T-helper 17 cell (primary cell): ENCODE measurements at places on chromosomes 2 and 18.

GRCh38 chr18:5410582-5410981 is 115.1 kb upstream of the ZBTB14 start:
- DNase-seq: no peak

DNA sequence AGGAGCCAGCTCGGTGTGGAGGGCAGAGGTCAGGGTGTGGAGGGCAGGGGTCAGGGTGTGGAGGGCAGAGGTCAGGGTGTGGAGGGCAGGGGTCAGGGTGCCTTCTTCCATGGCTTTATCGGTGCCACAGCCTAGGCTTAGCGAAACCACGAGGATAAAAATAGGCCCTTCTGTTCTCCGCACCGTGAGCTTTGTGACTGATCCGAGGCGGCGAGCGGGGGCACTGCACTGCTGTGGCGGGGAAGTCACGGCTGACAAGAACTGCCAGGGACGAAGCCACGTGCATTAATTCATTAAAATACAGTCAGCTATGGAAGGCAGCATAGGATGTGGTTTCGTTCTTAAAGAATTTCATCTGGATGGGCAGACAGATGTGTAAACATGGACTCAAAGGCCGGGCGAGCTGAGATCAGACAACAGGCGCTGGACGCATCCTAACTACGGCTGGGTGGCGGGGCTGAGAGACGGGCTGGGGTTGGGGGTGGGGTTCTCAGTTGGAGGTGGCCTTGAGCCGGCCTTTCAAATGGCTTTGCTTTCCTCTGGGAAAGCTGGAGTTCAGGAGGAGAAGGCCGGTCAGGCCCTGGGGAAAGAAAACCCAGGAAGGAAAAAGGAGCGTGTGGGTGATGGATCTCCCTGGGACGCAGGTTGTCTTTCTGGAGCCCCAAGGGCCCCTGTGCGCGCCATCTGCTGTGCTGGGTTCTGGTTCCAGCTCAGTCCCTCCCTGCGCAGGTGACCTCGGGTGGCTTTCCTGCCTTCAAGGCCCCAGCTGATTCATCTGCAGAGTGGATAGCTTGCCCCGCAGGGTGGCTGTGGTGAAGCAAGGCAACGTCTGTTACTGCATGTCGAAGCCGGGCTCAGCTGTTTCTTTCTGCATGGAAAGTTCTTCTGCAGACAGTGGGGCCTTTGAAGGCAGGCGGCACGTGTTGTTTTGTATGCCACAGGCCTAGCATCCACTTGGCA is 958 bp upstream of the ALLC start:
- DNase-seq: no peak

DNA sequence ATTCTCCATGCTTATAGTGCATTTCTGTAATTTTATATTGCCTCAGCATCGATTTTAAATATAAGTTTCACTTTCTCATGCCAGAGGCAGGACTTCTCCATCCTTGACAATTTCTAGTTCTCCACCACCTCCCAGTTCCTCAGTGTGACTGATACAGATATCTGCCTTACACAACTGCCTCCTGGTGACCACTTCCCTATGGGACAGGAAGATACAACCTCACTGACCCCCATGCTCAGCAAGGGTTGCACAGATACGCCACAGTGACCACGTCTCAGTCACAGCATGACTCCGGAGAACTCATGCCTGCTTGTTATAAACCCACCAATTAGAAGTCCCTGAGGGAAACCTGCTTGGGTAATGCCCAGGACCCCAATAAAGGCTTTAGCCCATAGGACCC is 284.0 kb upstream of the MC4R start:
- no peak for DNase-seq

- DNase-seq: no peak
Observed at GRCh38 chr18:54848121-54848520, 19.8 kb downstream of the RAB27B start.

GRCh38 chr2:172376505-172377125 is 50.8 kb upstream of the ITGA6 start:
- DNase-seq: no peak

- no peak for DNase-seq
Observed at GRCh38 chr2:3349211-3349693, 28.4 kb downstream of the EIPR1 start.

- no peak for DNase-seq
Observed at GRCh38 chr18:11454040-11454439, 155.4 kb upstream of the SLC35G4 start.

GRCh38 chr18:37476182-37476581 is 89.4 kb downstream of the CELF4 start:
- no peak for DNase-seq

GRCh38 chr2:136068581-136069227 is 49.2 kb downstream of the CXCR4 start:
- DNase-seq: no peak

DNA sequence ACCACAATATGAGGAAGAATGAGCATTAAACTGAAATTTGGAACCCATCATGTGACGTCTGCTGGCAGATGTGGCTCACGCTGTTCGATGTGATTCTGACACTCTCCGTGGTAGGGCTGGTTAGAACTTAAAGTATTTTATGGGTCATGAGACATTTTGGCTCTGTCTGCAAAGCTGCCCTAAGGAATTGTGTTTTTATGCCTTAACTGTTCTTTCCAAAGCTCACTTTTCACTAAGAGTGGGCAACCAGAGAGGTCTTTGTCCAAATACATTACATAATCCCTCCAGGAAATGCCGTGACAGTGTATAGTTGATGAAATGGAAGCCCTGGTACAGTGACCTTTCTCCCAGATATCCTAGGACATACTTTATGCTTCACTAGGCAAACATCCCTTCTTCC is 119.1 kb downstream of the AQP4 start:
- DNase-seq: no peak

- no peak for DNase-seq
Observed at GRCh38 chr2:70992945-70993853, 1.5 kb downstream of the TEX261 start.

DNA sequence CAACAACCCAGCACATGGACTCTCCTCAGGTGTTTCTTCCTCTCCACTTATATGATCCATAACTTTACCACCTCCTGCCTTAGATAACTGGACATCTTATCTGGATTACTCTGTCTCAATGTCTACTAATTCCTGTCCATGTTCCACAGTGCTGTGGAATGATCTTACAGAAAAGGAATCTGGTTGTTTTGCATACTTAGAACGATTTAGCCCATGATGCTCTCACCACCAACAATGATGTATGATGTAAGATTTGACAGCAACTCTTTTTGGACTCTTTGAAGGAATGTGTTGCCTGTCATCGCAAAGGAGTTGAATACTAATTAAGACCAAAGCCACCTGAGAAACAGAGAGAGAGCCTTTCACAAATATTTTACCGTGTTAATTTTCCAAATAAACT is 37.7 kb upstream of the SYT4 start:
- DNase-seq: no peak

GRCh38 chr18:23135550-23136325 is 453 bp downstream of the CABLES1 start:
- no peak for DNase-seq

GRCh38 chr2:13103151-13103550 is 386.4 kb downstream of the TRIB2 start:
- DNase-seq: no peak

GRCh38 chr2:64581777-64582539 is 57.8 kb downstream of the AFTPH start:
- no peak for DNase-seq

DNA sequence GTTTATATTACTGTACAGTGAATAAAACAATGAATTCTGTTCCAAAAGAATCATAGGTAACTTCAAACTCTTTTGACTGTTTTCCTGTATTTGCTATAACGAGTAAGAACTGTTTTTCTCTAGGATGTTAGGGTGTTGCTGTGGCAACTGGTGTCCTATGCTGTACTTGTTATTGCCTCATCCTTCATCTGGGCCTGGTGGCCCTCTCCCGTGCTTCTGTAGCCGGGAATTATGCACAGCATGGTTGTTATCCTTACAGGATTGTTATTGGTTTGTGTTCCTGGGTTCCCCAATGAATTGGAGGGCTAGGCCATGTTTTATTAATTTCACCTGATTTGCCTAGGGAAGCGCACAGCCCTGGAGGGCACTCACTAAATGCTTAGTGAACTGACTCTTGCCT is 279.2 kb downstream of the PTPRM start:
- DNase-seq: no peak

DNA sequence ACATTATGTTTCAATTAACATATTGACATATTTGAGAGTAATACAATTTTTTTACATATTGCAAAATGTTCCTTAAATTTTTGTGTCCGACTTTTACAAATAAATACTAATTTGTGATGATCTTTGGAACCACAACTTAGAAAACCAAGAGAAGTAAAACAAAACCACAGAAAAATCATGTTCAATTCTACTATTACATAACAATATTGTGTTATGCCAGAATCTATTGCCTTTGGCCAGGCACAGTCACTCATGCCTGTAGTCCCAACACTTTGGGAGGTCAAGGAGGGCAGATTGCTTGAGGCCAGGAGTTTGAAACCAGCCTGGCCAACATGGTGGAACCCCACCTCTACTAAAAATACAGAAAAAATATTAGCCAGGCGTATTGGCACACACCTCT is 92.8 kb upstream of the APCDD1 start:
- no peak for DNase-seq

GRCh38 chr2:238434846-238435751 is 8.4 kb downstream of the ASB1 start:
- no peak for DNase-seq

- no peak for DNase-seq
Observed at GRCh38 chr2:40384714-40385113, 67.2 kb downstream of the SLC8A1 start.

DNA sequence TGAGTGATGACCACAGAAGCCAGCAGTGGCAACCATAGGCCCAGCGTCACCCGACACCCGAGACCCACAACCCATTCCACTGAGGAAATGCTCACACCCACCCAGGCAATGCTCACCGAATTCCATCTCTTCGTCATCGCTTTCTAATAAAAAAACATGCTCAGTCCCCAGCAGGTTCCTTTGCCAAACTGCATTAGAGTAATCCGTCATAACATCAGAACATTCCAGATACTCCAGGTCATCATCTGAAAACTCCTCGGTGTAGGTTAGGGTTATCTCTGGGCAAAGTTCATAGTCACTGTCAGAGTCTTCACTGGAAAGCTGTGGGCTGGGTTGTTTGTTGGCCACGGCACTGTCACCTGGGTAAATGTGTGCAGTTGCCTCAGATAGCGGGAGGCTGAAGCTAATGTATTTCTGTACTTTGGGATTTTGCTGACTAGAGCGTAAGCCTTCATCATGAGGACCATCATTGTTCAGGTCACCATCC is 49.3 kb downstream of the ALPK2 start:
- DNase-seq: no peak

GRCh38 chr2:33478968-33479731 is 2.7 kb downstream of the RASGRP3 start:
- no peak for DNase-seq

- no peak for DNase-seq
Observed at GRCh38 chr2:99890568-99891427, 251.6 kb downstream of the AFF3 start.

DNA sequence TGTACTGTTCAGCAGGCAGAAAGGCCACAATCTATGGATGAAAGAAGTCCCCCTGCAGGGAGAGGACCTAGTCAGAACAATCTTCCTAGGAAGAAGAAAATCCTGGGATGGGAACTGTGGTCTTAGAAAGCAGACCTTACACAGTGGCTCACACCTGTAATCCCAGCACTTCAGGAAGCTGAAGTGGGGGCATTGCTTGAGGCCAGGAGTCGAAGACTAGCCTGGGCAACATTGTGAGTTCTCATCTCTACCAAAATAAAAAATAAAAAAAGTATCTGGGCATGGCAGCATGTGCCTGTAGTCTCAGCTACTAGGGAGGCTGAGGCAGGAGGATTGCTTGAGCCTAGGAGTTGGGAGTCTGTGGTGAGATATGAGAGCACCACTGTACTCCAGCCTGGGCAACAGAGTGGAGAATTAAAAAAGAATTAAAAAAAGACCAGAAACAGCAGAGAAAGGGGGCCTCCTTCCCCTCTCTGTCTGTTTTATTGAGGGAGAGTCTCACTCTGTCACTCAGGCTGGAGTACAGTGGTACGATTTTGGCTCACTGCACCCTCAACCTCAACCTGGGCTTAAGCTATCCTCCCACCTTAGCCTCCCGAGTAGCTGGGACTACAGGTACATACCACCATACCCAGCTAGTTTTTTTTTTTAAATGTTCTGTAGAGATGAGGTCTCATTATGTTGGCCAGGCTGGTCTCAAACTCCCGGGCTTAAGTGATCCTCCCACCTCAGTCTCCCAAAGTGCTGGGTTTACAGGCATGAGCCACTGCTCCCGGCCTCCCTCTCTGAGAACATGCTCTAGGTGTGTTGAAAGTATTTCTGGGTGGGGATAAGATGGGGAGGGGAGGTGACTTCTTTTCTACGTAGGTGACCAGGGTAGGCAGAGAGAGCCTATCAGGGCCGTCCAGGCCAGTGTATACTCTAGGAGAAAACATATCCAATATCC is 7.4 kb downstream of the RHOB start:
- DNase-seq: no peak

DNA sequence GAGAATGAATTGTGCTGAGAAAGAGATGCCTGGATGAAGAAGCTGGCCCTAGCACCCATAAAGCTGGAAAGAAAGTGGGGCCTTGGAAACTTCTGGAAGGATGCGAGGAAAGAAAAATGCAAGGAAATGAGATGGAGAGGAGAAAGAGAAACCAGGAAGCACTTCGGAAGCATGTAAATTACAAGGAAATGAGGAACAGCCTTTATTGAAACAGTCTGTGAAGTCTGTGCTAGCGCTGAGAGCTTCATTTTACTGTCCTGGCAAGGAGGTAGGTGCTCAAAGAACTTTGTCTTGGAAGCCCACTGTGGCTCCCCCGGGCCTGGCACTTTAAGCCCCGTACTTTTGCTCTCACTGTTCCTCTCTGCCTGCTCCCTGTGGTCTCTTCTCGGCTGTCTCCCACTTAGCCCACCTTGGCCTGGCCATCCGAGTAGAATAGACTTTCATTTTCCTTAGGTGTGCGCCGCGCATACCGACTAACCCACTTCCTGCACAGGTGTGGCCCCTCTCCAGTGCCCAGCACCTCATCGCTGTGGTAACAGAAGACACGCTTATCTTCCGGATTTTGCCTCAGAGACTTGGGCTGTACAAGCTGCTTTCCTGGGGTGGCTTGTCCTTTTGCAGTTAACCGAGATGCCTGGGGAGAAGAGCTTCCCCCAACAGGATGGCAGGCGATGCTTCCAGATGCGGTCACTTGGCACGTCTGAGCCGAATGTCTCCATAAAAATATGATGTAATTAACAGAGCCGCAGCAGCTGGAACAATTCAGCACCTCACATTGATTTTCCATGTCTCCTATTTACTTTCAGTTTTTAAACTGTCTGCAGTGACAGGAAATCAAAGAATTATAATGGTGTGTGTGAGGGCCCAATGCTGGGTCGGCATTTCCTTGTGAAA is 199.6 kb downstream of the HRH4 start:
- no peak for DNase-seq

DNA sequence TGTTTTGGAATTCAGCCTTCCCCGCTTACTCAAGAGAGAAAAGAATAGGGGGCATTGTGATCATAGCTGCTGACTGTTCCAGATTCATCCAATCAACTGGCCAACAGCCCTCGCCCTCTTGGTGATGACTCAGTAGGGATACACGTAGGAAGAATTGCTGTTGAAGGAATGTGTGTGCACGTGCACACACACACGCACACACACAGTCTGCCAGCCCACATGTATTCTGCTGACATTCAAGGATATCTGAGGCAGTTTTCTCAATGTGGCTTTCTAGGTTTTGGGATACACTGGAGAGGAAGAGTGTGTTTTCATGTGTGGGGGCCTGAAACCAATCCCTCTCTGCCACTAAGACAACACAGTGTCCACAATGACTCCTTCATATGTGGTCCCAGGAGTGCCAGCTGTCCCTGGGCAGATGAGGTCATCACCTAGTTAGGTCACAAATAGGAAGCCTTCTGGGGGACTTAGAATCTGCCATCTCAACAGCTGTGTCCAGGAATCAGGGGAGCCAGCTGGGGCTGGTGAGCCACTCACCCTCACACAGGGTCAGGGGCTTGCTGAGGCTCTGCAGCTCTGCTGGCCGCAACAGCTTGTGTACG is 352.6 kb downstream of the SS18 start:
- no peak for DNase-seq
